ENCODE measurements at places on chromosomes 4 and X.

- DNase-seq, result no peak
- no peaks in the 10 kb centered on the region for H3K27me3 ChIP-seq
- H3K27ac ChIP-seq, result no peak overlapping the region
- no peaks in the 10 kb centered on the region for H3K4me1 ChIP-seq
- no peak overlapping the region for H3K4me3 ChIP-seq
Observed at GRCh38 chr4:57424232-57424897, 314.2 kb upstream of the IGFBP7 start.

- DNase-seq, result no peak
- H3K4me3 ChIP-seq, result peak overlapping the region; percentile 55
- no peak overlapping the region for H3K27ac ChIP-seq
- no peaks in the 10 kb centered on the region for H3K4me1 ChIP-seq
- H3K27me3 ChIP-seq, result no peaks in the 10 kb centered on the region
Observed at GRCh38 chrX:14028473-14028872, 1.2 kb downstream of the GEMIN8 start.

DNA sequence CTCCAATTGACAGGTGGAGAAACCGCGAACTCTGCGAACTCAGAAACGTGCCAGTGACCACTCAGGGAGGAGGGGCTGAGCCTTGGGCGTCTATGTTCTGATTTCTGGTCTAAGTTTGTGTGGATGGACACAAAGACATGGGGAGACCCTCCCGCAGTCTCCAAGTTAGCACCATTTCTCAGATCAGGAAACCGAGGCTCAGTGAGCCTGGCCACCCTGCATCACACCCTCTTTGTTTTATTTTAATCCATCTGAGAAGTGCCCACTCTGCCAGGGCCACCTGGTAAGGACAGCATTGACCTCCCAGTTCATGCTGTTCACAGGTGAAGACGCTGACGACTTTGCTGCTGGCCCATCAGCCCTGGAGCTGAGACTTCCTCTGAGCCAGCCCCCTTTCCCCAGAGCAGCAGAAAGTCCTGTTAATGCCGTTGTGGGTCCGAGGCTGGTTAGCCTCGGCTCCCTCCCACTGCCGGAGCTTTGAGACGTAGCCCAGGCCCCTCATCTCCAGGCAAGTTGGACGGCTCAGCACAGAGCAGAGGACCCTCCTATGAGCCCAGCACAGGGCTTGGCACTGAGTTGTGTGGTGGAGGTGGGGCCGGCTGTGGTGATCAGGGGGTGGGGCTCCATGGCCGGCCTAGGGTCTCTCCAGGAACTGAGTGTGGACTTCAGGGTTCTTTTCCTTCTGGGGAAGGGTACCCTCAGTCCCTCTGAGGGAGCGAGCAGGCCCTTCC lies 43.7 kb downstream of the PSAPL1 start:
- H3K27ac ChIP-seq, result no peak overlapping the region
- H3K36me3 ChIP-seq, result no peaks in the 10 kb centered on the region
- no peaks in the 10 kb centered on the region for H3K4me1 ChIP-seq

DNA sequence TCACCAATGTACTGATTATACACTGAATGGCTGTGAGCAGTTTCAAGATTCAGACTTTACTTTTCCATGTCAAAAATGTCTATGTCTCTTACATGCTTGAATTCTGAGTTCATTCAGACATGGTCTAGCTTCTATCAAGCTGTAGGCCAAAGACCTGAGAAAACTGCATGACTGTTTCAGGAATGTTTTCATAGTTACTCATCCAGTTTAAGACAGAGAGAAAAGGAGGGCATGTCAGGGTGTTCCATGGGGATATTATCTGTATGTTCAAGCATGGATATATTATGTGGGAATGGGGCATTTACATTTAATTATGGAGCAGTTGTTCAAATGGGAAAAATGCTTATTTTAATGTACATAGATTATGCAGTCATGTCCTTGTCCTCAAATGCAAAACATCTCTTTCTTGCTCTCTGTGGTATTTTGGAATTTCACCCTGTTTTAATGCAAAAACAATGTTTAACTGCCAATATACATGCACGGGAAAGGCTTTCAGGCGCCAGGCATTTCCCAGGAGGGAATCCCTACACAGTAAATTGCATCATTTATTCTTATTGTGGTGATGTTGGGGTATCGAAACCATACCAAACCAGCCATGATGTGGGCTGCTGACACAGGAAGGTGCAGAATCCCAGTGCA lies 429.1 kb upstream of the INTU start:
- H3K36me3 ChIP-seq, result no peaks in the 10 kb centered on the region
- H3K27me3 ChIP-seq, result no peaks in the 10 kb centered on the region
- H3K27ac ChIP-seq, result no peak overlapping the region
- no peak overlapping the region for H3K4me3 ChIP-seq
- no peaks in the 10 kb centered on the region for H3K4me1 ChIP-seq

DNA sequence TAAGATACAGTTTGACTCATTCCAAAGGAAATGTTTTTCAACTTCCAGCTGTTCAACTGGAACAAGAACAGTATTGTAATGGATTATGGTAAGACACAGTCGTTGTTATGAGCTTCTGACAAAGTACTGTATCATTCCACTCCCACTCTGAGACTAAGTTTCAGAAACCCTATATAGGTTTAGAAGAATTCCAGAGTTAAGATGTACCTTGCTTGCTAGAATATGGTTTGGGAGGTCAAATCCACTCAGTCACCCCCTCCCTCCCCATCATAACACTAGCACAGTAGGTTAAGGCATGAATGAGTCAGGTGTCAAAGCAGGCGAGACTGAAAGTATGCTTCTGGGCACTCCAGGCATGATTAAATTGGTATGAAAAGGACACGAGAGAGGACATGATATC lies 339.7 kb downstream of the DMD start:
- H3K27ac ChIP-seq, result no peak overlapping the region
- no peak overlapping the region for H3K4me3 ChIP-seq
- DNase-seq, result no peak
- no peaks in the 10 kb centered on the region for H3K27me3 ChIP-seq
- no peaks in the 10 kb centered on the region for H3K4me1 ChIP-seq
- H3K36me3 ChIP-seq, result no peaks in the 10 kb centered on the region

- H3K4me3 ChIP-seq, result no peak overlapping the region
- no peaks in the 10 kb centered on the region for H3K4me1 ChIP-seq
- no peak for DNase-seq
- no peak overlapping the region for H3K27ac ChIP-seq
Observed at GRCh38 chr4:1472911-1473518, 66.8 kb upstream of the NKX1-1 start.

GRCh38 chrX:56615282-56615681 lies 51.9 kb downstream of the UBQLN2 start:
- H3K4me3 ChIP-seq, result no peak overlapping the region
- H3K36me3 ChIP-seq, result no peaks in the 10 kb centered on the region

- H3K27ac ChIP-seq, result no peak overlapping the region
- no peak for DNase-seq
- no peaks in the 10 kb centered on the region for H3K36me3 ChIP-seq
- no peak overlapping the region for H3K4me3 ChIP-seq
- peaks cover 4% of the 10 kb centered on the region for H3K27me3 ChIP-seq
Observed at GRCh38 chrX:45598861-45599260, 398.2 kb upstream of the DIPK2B start.

DNA sequence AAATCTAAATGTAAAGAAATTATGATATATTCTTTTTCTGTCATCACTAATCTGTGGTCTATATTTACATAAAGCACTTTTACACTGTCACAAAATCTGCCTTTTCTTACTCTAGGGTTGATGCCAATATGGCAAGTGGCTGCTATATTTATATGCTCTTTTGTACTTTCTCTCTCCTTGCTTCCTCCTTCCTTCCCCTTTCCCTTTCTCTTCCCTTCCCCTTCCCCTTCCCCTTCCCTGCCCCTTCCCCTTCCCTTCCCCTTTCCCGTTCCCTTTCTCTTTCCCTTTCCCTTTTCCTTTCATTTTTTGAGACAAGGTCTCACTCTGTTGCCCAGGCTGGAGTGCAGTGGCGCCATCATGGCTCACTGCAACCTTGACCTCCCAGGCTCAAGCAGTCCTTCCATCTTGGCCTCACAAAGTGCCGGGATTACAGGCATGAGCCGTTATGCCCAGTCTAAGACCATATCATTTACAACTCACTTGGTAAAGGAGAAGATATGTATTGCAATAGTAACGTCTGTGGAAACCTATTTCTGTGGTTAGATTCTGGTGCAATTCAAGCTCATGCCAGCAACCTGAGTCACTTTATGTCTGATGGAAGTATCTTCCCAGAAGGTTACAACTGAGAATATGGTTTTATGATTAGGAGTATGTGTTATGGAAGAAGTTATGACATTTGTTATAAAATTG lies 13.9 kb upstream of the PLAC8 start:
- no peaks in the 10 kb centered on the region for H3K4me1 ChIP-seq
- H3K27me3 ChIP-seq, result no peaks in the 10 kb centered on the region
- no peak overlapping the region for H3K27ac ChIP-seq
- H3K4me3 ChIP-seq, result no peak overlapping the region
- H3K36me3 ChIP-seq, result no peaks in the 10 kb centered on the region
- no peak for DNase-seq

DNA sequence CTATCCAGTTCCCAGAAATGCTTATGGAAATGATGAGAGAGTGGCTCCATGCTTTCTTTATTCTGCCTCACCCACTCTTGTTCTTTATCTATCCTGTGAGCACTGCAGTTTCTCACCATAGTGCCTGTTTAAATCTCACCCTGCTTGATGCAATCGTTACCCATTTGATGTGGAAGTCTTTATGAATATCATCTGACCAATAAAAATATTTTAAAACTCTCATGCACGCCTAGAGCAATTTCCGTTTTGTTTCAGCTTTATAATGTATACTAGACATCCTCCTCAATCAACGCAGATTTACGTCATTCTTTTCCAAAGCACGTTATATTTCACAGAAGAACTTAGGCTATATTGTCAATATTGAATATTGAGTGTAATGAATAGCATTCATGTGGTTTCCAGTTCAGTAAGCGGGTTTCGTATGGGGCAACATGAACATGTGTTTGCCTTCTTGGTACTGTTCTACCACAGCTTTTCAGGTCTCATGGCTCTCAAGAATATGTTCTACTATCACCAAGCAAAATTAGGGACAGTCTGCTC lies 32.9 kb downstream of the GPM6A start:
- no peak overlapping the region for H3K4me3 ChIP-seq
- H3K27me3 ChIP-seq, result no peaks in the 10 kb centered on the region
- no peaks in the 10 kb centered on the region for H3K36me3 ChIP-seq

- H3K36me3 ChIP-seq, result no peaks in the 10 kb centered on the region
- DNase-seq, result peak; percentile 74
- no peaks in the 10 kb centered on the region for H3K27me3 ChIP-seq
- H3K4me3 ChIP-seq, result no peak overlapping the region
Observed at GRCh38 chr4:16745009-16745635, 153.3 kb downstream of the LDB2 start.

DNA sequence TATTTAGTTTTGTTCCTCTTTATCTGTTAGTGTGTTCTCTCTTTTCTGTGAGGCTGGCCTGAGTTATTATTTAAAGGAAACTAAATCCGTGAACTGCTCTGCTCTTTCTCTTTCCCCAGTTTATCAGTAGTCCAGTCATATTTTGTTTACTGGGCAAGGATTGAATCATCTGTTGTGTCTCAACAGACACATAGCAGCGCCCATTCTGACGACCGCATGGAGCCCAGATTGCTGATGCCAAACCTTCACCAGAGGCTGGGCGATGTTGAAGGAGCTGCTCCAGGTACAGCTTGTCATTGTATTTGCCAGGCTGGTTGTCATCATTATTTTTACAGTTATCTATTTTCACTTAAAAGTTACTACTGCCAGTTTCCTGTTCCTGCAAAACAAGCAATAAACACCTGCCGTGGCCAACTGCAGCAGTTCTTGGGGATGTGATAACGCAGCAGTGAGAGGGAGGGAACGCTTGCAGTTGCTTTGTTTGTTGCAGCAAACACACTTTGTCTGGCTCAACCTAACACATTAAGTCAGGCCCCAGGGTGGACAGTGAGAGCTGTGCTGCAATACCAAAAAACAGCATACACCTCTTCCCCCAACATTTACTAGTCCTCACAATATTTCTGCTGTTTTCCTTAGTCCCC lies 10.1 kb downstream of the REELD1 start:
- no peak for DNase-seq
- no peaks in the 10 kb centered on the region for H3K4me1 ChIP-seq
- no peak overlapping the region for H3K27ac ChIP-seq
- no peaks in the 10 kb centered on the region for H3K27me3 ChIP-seq

GRCh38 chr4:145324161-145324560 lies 143.8 kb upstream of the OTUD4 start:
- H3K36me3 ChIP-seq, result no peaks in the 10 kb centered on the region
- no peak overlapping the region for H3K4me3 ChIP-seq
- H3K27ac ChIP-seq, result no peak overlapping the region

GRCh38 chr4:123577225-123577906 lies 180.8 kb downstream of the SPRY1 start:
- H3K4me3 ChIP-seq, result no peak overlapping the region
- H3K36me3 ChIP-seq, result no peaks in the 10 kb centered on the region
- no peak overlapping the region for H3K27ac ChIP-seq
- no peaks in the 10 kb centered on the region for H3K4me1 ChIP-seq
- no peaks in the 10 kb centered on the region for H3K27me3 ChIP-seq

GRCh38 chr4:93461541-93461940 lies 367.0 kb upstream of the ATOH1 start:
- no peaks in the 10 kb centered on the region for H3K36me3 ChIP-seq
- H3K4me1 ChIP-seq, result no peaks in the 10 kb centered on the region
- no peak overlapping the region for H3K27ac ChIP-seq
- H3K4me3 ChIP-seq, result no peak overlapping the region
- DNase-seq, result no peak

- DNase-seq, result no peak
- no peak overlapping the region for H3K27ac ChIP-seq
- no peaks in the 10 kb centered on the region for H3K36me3 ChIP-seq
- no peaks in the 10 kb centered on the region for H3K27me3 ChIP-seq
- no peaks in the 10 kb centered on the region for H3K4me1 ChIP-seq
Observed at GRCh38 chrX:131393426-131393825, 104.3 kb upstream of the IGSF1 start.

DNA sequence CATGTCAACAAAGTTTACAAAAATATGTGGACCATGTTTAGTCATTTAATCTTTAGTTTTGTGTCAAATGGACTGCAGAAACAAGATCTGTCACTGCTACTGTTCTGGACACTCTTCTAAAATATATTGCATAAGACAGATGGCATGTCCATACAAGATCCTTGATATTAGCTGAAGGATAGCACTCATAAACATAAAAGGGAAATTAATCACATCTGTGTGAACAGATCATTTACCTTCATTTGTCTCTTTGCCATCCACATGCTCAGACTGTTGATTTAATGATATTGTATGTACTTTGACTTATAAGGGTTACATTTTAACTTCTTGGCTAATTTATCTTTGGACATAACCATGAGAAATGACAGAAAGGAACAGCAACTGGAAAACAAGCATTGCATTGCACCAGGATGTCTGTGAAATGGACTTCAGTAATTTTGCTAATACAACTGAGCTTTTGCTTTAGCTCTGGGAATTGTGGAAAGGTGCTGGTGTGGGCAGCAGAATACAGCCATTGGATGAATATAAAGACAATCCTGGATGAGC lies at the start of gene UGT2B7:
Gene UGT2B7 (plus strand): TSS at position 364 of the 546 bp plus-strand sequence. CDS start 47 bp downstream, at position 411.
- H3K36me3 ChIP-seq, result no peaks in the 10 kb centered on the region
- no peak within 1 kb of the TSS for H3K27ac ChIP-seq
- H3K27me3 ChIP-seq, result no peaks in the 10 kb centered on the region
- H3K4me1 ChIP-seq, result no peaks in the 10 kb centered on the region
